Small intestine (tissue), 16 donors: ENCODE measurements at places on chromosomes 7 and 10.

- no peaks in the 10 kb centered on the region for H3K27me3 ChIP-seq
- no peak for DNase-seq
- H3K36me3 ChIP-seq, result no peaks in the 10 kb centered on the region
- no peaks in the 10 kb centered on the region for H3K4me1 ChIP-seq
- no peak overlapping the region for H3K4me3 ChIP-seq
- H3K27ac ChIP-seq, result no peak overlapping the region
Observed at GRCh38 chr7:24409431-24410024, 125.5 kb downstream of the NPY start.

- H3K4me3 ChIP-seq, result no peak overlapping the region
- H3K36me3 ChIP-seq, result peaks cover 40% of the 10 kb centered on the region
- H3K4me1 ChIP-seq, result no peaks in the 10 kb centered on the region
Observed at GRCh38 chr10:99849536-99849935, 67.1 kb downstream of the ABCC2 start.

- no peaks in the 10 kb centered on the region for H3K27me3 ChIP-seq
- H3K4me3 ChIP-seq, result no peak overlapping the region
- no peaks in the 10 kb centered on the region for H3K4me1 ChIP-seq
- DNase-seq, result no peak
- H3K36me3 ChIP-seq, result peaks cover 2% of the 10 kb centered on the region
Observed at GRCh38 chr7:5712566-5712965, 68.9 kb downstream of the RNF216 start.

DNA sequence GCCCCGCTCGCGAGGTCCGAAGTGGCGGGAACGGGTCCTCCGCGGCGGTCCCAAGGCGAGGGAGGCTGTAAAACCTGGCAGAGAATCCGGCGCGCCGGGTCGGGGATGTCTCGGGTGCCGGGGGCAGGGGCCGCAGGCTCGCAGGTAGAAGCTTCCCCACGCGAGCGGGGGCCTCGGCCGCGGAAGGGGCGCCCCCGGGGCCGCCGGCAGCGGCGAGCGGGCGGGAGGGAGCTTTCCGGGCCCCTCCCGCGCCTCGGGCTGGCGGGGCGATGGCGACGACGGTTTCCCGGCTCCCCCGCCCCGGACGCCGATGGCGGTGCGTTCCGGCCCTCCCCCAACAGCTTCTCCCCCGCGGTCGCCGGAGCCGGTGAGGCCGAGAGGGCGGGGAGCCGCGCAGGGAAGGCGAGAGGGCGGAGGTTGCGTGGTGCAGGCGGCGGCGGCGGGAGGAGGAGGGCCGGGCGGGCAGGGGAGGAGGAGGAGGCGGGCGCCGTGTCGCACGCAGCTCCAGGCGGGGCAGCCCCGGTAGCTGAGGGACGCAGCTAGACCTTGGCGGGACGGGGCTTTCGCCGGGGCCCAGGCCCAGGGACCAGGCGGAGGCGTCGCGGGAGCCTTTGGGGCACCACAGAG lies at the start of gene CUL1:
CUL1 (plus strand) TSS at position 507 of the 627 bp plus-strand sequence. CDS start 31,220 bp downstream, outside the sequence.
- H3K27ac ChIP-seq, result peak within 1 kb of the TSS; percentile 96
- peak; percentile 82 for DNase-seq
- H3K4me3 ChIP-seq, result peak within 1 kb of the TSS; percentile 100
- H3K27me3 ChIP-seq, result no peaks in the 10 kb centered on the region
- H3K36me3 ChIP-seq, result no peaks in the 10 kb centered on the region

GRCh38 chr10:3067118-3067858 lies at the start of gene PFKP:
Gene PFKP (plus strand): TSS chr10:3067548. CDS start chr10:3067596, 48 bp downstream.
- H3K27ac ChIP-seq, result peak within 1 kb of the TSS; percentile 12
- peak; percentile 62 for DNase-seq
- H3K4me3 ChIP-seq, result peak within 1 kb of the TSS; percentile 96
- H3K27me3 ChIP-seq, result no peaks in the 10 kb centered on the region

DNA sequence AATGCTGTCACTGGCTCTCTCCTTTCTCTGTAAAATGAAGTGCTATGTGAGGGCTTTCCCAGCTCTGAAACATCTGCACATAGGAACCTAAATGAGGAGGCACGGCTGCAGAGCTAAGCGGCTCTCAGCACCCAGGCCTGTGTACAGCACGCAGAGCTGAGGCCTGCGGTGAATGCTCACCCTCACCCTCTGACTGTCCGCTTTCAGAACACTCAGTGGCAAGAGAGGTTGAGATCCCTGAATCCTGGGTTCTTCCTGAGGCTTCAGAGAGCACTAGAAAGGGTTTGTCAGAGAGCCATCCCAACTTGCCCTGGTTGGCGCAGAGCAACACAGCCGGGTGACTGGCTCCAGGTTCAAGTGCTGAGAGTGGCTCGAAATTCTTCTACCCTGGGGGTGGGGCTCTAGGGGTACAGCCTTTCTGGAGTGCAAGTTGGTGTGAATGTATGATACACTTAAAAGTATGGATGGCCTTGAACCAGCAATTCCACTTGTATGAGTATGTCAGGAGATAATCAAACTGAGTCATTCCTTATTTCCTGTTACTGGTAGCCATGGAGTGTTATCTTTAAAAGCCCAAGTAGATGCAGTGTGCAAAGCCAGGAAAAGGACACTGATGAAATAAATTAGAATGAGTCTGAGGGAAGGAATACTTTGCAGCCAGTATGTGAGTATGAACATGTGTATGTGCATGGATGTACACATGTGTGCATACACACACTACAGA lies 1.7 kb upstream of the CCDC201 start:
- H3K36me3 ChIP-seq, result no peaks in the 10 kb centered on the region
- no peak overlapping the region for H3K27ac ChIP-seq
- no peak for DNase-seq
- no peak overlapping the region for H3K4me3 ChIP-seq
- H3K4me1 ChIP-seq, result no peaks in the 10 kb centered on the region
- H3K27me3 ChIP-seq, result no peaks in the 10 kb centered on the region

- no peaks in the 10 kb centered on the region for H3K27me3 ChIP-seq
- no peaks in the 10 kb centered on the region for H3K4me1 ChIP-seq
- no peaks in the 10 kb centered on the region for H3K36me3 ChIP-seq
Observed at GRCh38 chr10:14772399-14772798, 2.3 kb downstream of the FAM107B start.

DNA sequence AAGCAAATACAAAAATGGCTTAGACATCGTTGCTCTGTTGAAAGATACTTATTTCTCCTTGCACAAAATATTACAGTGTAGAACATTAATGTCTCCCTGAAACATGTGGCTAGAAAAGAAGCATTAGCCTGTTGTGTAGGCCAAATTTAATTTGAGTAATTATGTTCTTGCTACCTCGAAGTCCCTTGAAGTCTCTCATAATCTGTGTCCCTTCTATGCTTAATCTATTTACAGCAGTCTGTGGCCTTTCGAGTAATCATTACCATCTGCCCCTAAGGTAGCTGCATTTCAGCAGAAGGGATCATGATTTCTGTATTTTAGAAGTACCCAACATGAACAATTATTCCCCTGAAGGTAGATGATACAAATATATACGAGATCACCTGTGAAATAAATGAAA lies 615.2 kb downstream of the GRM8 start:
- no peaks in the 10 kb centered on the region for H3K36me3 ChIP-seq
- DNase-seq, result no peak
- no peaks in the 10 kb centered on the region for H3K4me1 ChIP-seq
- no peaks in the 10 kb centered on the region for H3K27me3 ChIP-seq

GRCh38 chr7:50599385-50599784 lies 34.2 kb upstream of the DDC start:
- no peak overlapping the region for H3K4me3 ChIP-seq
- DNase-seq, result no peak
- no peaks in the 10 kb centered on the region for H3K4me1 ChIP-seq
- no peaks in the 10 kb centered on the region for H3K27me3 ChIP-seq

DNA sequence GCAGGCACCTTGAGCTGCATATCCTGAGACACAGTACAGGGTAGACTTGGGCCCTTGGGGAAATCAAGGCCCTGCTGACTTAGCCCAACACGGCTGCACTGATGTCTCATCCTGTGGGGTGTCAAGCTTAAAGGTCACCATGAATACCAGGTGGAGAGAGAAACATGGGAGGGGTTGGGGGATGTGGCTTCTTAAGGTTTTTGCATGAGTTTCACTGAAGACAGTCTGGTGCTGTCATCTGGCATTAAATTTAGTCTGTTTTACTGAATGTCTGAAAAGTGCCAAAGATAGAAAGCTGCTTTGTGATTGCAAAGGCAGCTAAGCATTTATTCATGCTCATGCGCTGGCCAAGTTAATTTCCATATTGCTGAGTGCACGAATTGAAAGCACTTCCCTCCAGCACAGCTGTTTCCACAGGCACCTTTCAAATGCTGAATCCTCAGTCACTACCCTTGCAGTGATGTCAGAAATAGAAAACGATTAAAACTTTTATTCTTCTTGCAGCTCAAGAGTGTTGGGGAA lies 102.1 kb downstream of the OSBPL3 start:
- H3K4me1 ChIP-seq, result no peaks in the 10 kb centered on the region
- no peak overlapping the region for H3K27ac ChIP-seq
- H3K4me3 ChIP-seq, result no peak overlapping the region
- no peaks in the 10 kb centered on the region for H3K27me3 ChIP-seq

DNA sequence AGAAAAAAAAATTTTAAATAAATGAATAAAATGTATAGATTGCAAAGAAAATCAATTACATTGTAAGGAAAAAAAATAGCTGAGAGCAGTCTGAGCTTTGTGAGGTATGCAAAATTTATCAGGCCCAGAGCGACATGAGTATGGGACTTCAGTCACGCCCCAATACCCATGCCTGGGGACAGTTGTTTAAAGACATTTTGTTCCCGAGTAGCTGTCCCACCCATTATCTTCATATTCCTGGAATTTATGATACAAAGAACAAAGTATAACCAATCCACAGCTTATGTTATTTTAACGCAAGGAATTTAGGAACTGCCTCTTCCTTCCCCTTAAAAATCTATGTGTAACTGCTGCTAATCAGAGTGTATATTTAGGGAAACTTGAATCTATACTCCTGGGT lies 1.6 kb upstream of the PON2 start:
- H3K4me3 ChIP-seq, result no peak overlapping the region
- H3K36me3 ChIP-seq, result peaks cover 4% of the 10 kb centered on the region
- no peaks in the 10 kb centered on the region for H3K27me3 ChIP-seq
- DNase-seq, result no peak
- H3K27ac ChIP-seq, result peak overlapping the region; percentile 16

- H3K27ac ChIP-seq, result peak overlapping the region; percentile 92
- peak; percentile 74 for DNase-seq
- no peaks in the 10 kb centered on the region for H3K27me3 ChIP-seq
Observed at GRCh38 chr10:3873728-3874461, 88.9 kb upstream of the KLF6 start.

- no peaks in the 10 kb centered on the region for H3K27me3 ChIP-seq
- peak overlapping the region; percentile 56 for H3K27ac ChIP-seq
- H3K4me1 ChIP-seq, result peaks cover 28% of the 10 kb centered on the region
Observed at GRCh38 chr7:73871163-73872011, 10.4 kb downstream of the TMEM270 start.

GRCh38 chr7:7051206-7051877 lies 131.0 kb upstream of the C1GALT1 start:
- H3K27me3 ChIP-seq, result no peaks in the 10 kb centered on the region
- H3K27ac ChIP-seq, result peak overlapping the region; percentile 14
- no peaks in the 10 kb centered on the region for H3K36me3 ChIP-seq
- H3K4me1 ChIP-seq, result no peaks in the 10 kb centered on the region
- DNase-seq, result peak; percentile 77

GRCh38 chr7:3200504-3200903 lies 100.5 kb upstream of the SDK1 start:
- no peak overlapping the region for H3K27ac ChIP-seq
- DNase-seq, result no peak
- H3K27me3 ChIP-seq, result peaks cover 3% of the 10 kb centered on the region
- H3K4me1 ChIP-seq, result peaks cover 2% of the 10 kb centered on the region
- H3K4me3 ChIP-seq, result no peak overlapping the region
- H3K36me3 ChIP-seq, result no peaks in the 10 kb centered on the region

DNA sequence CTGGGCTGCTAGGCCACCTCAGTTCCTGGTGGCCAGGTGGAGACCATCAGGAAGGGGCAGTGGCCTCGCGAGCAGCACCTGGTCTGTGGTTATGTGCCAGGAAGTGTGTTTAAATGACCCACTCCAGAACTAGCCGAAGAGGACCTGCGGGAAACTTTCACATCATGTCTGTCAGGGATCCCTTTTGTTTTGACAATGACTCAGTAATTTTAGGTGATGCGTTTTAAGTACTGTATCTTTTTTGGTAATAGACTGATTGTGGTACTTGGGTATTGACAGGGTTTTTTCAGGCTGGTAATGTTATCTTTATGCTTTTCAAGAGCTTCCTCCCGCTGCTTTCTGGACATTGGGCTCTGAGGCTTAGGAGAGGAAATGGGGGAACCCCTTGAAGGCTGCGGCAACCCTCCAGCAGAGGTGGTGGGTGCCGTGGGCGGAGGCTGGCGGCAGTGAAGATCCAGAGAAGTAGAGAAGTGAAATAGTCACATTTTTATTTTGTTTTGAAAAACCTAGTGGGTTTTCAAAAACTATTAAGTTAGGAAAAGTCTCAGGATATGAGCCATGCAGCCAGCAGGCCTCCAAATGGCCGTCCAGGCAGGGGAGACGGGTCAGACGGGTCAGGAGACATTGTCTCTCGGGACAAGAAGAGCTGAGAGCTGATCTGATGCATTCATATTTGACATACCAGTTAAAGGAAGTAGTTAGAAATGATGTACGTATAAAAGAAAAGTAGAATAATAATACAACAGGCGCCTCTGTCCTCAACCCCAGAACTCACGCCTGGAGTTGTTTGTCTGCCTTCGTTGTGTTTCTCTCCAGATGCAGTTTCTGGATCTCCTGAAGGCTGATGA lies 27.7 kb downstream of the PPP2R2D start:
- peaks cover 28% of the 10 kb centered on the region for H3K36me3 ChIP-seq
- H3K4me3 ChIP-seq, result no peak overlapping the region
- no peaks in the 10 kb centered on the region for H3K27me3 ChIP-seq
- H3K27ac ChIP-seq, result no peak overlapping the region

DNA sequence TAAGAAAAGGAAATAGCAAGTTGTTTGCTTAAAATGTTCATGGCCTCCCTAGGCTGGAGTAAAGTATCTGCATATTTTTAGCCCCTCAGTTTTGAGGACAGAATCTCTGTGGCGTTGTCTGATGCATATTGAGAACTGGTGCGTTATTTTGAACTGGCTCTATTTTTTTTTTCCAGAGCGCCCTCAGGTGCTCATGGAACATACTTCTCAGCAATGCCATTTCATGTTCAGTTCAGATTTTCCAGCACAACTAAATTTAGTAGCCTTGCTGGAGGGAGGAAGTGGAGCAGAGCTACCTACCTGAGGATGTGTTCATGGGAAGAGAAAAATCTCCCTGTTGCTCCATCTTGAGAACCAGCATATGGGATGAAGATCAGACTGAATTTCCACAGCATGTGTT lies 870.5 kb downstream of the LRMDA start:
- no peak for DNase-seq
- no peak overlapping the region for H3K4me3 ChIP-seq
- no peaks in the 10 kb centered on the region for H3K27me3 ChIP-seq
- peaks cover 3% of the 10 kb centered on the region for H3K4me1 ChIP-seq
- no peaks in the 10 kb centered on the region for H3K36me3 ChIP-seq

DNA sequence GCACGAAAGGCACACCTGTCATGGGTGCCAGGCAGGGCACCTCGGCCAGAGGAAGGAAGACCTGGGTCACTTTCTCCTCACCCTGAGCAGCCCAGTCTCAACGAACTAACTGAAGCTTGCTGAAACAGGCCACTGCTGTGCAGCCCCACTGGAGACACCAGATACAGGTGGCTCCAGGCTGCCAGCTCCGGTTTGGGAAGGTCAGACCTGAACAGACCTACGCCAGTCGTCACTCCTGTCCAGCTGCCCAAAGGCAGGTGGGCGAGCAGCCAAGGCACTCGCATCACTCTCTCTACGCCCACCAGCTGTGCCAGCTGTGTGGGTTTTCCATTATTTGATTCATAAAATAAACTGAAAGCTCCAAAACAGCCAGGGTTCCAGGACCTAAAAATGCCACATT lies 256.1 kb downstream of the ZMYND11 start:
- no peaks in the 10 kb centered on the region for H3K4me1 ChIP-seq
- DNase-seq, result no peak
- peaks cover 3% of the 10 kb centered on the region for H3K36me3 ChIP-seq
- no peaks in the 10 kb centered on the region for H3K27me3 ChIP-seq

GRCh38 chr7:70000737-70001348 lies 402.6 kb downstream of the AUTS2 start:
- H3K4me3 ChIP-seq, result no peak overlapping the region
- no peak overlapping the region for H3K27ac ChIP-seq
- DNase-seq, result no peak
- no peaks in the 10 kb centered on the region for H3K27me3 ChIP-seq
- H3K4me1 ChIP-seq, result no peaks in the 10 kb centered on the region
